Stimulated activated CD4-positive, alpha-beta T cell treated with anti-CD3 and anti-CD28 coated beads, Interleukin-4, amount 100 ng/mL, for 4 hours (primary cell): ENCODE measurements at places on chromosomes 13 and 19.

DNA sequence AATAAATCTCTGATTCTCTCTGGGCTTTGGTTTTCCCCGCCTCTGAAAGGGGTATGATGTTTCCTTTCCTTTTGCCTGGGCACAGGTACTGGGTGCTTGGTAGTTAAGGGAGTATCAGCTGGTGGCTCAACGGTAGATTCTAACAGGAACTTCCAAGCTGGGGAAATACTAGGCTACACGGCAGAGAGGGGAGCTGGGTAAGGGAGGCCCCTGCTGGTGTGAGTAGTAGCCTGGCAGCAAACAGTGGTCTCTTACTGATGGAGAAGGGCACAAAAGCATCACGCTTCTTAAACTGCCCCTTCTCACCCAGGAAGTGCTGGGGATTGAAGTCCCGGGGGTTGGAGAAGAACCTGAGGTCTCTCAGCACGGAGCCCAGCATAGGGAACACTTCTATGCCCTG, 26.9 kb upstream of the CYP2A7 start:
- peak; percentile 45 for DNase-seq

- DNase-seq = no peak
These were observed 30.5 kb downstream of the ZSWIM4 start for GRCh38 chr19:13825489-13826441.

DNA sequence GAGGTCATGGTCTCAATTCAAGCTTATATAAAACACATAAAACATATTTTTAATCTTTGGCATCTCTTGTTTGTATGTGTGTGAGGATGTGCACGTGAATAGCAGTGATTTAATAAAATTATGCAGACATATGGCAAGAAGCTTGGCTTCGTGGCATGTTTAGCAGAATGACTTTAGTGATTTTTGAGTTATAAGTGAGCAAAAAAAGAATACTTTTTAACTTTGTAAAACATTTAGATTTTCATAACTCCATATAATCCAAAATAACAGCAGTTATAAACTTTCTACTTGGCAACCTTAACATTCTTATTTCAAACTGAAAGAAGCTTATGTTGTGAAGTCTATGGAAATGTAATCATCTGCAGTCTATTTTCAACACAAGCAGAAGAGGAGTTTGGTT, 120.6 kb downstream of the SLITRK1 start:
- no peak for DNase-seq

- no peak for DNase-seq
These were observed 10.5 kb downstream of the IZUMO2 start for GRCh38 chr19:50152578-50152977.

DNA sequence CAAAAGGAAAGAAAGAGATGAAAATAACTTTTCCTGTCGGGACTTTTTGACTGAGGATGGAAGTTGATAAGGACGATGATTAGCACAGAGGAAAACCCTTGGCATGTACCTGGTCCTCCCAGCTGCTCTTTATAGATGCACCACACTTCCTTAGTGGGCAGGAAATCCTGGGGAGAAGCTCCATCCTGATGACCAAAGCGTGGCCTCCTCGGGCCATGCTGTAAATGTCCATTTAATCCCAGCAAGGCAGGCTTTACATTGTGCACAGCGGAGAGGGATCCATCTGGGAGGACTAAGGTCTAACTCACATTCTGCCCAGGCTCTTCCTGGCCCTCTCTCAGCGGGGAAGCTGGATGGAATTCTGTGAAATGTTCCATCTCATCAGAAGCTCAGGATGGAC, 113.5 kb downstream of the COL4A2 start:
- DNase-seq = no peak

- no peak for DNase-seq
These were observed 20.8 kb downstream of the NLRP4 start for GRCh38 chr19:55857149-55857548.

DNA sequence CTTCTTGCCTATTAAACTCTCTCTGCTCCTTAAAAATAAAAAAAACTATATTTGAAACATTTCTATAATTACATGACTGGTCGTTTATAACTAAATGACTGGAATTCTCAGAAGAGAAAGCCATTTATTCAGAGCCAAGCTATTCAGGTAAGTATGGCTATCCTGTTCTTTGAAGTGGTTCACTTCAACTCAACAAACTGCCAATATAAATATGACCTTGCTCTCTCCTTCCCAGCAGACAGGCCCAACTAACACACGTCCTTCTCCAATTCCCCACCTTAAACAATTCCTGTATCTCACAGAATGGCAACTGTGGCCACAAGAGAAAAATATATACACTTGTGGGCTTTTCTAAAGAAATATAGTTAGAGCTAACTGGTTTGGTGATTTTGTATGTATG, 153.9 kb downstream of the MIPEP start:
- no peak for DNase-seq

GRCh38 chr13:98571955-98572662, 4.8 kb downstream of the STK24 start:
- DNase-seq = peak; percentile 29

- no peak for DNase-seq
These were observed 64.5 kb upstream of the SCEL start for GRCh38 chr13:77470986-77471385.

DNA sequence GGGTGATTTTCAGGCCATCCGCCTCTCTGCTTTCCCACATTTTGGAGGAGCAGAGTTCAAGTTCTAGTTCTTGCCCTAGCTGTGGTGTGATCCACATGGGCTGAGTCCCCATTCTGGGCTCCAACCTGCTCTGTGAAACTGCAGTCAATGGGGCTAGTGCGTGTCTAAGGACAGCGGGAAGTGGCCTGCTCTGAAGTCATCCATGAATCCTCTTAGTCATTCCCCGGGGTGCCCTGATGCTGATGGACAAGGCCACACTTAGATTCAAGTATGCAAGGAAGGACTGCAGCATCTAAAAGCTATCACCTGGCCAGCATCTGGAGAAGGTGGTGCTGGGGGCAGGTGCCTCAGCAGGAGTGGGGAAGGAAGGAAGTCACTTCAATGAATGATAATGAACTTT, 94.6 kb downstream of the TSHZ3 start:
- no peak for DNase-seq

DNA sequence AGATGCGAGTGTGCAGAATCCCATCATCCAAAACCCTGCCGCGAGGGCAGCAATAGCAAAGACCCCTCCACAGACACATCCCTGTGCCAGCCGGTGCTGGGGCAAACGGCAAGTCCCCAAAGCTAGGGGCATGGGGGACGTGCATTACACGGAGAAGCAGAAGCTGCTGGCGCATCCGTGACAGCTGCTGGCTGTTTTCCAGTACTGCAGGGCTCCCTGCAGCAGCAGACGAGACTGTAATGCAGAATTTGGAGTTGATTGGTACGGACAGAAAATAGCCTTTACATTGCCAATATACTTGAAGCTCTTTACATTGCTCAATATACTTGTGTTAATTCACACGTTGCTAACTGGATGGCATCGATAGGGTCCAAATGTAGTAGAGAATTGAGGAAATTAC, 77.2 kb upstream of the TMTC4 start:
- no peak for DNase-seq

- DNase-seq = no peak
These were observed 18.4 kb downstream of the NAXD start for GRCh38 chr13:110633776-110634175.

DNA sequence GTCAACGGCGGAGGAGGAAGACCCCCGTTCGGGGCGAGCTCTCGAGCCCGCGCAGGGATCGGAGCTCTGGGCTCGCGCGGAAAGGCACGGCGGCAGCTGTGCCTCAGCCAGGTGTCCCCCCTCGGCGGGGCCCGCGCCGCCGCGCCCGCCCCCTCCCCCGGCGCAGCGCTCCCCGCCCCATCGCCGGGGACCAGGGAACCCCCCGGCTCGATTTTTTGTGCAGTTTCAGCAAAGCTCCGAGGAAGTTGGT, 110.0 kb downstream of the KCNRG start:
- no peak for DNase-seq
